ENCODE measurements at places on chromosomes 12 and 14.

DNA sequence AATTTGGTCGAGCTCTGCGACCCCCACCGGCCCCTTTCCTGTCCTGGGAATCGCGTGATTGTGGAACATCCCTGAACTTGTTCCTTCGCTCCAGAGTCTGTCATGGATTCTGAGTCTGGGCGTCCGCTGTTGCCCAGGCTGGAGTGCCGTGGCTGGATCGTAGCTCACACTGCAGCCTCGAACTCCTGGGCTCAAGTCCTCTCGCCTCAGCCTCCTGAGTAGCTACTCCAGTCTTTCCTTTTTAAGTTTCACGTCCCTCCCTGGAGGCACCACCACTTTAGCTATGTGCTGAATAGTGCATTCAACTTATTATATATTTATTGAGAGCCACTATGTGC is 698 bp downstream of the ACOT6 start:
- DNase-seq, result no peak

DNA sequence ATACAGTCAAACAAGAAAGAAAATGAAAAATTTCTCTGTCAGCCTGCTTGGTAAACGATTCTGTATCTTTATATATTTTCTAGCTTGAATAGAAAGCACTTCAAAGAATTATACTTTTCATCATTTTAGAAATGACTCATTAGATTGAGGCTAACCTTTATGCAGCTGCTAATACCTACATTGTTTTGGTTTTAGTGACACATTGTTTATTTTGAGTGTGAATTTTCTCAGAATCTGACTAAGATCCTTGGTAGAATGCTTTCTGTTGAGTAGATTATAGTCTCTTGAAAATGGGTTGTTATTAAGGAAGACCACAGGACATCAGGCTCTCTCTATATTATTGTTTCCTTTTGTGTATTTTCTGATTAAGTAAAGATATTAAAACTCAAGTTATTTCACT is at the start of gene PMCH:
Gene PMCH (minus strand): TSS at position 45 of the 400 bp plus-strand sequence. CDS start 63 bp downstream, outside the sequence.
- DNase-seq, result no peak

- no peak for DNase-seq
Measured at GRCh38 chr12:77734214-77734883, 96.3 kb upstream of the NAV3 start.

- no peak for DNase-seq
Measured at GRCh38 chr12:110249716-110250225, 31.3 kb upstream of the ATP2A2 start.

DNA sequence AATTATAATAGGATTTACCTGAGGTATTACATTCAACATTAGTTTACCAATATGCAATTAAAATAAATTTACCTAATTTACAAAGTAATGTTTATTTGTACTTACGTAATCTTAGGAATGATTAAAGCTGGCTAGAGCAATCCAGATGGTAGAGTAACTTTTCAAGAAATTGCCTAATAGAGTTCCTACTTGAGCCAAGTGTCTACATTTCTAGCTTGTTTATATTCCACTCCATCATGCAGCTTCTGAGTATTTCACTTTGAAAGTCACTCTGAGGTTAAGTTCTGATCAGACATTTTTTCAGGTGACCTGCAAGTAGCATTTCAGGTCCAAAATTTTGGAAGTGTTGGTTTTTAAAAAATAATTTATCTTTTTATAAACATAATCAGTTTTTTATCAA is 1080.7 kb downstream of the TRHDE start:
- DNase-seq, result no peak

DNA sequence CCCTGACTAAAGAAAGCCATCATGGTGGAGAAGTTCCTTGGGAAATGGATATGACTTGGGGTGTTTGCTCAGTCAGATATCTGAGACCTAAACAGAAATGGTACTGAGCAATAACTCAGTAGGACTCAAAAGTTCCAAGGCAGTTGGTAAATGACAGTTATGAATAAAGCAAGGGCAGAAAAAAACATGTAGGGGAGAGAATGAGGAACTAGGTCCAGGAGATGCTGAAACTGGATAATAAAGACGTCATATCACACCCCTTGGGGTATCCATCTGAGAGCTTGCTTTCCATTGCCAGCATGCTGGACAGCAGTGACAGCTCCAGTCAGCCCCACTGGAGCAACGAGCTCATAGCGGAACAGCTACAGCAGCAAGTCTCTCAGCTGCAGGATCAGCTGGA is 37.5 kb downstream of the RPGRIP1 start:
- DNase-seq, result no peak

GRCh38 chr12:53267999-53268629 is at the start of gene ESPL1:
ESPL1 (plus strand) TSS chr12:53268299; CDS start chr12:53268767, 468 bp downstream.
- peak; percentile 78 for DNase-seq
